Germinal center (tissue), 1 donor: ENCODE measurements at places on chromosomes 12 and 14.

- no peak for DNase-seq
These were observed 21.7 kb upstream of the RFC5 start for GRCh38 chr12:117994551-117995438.

DNA sequence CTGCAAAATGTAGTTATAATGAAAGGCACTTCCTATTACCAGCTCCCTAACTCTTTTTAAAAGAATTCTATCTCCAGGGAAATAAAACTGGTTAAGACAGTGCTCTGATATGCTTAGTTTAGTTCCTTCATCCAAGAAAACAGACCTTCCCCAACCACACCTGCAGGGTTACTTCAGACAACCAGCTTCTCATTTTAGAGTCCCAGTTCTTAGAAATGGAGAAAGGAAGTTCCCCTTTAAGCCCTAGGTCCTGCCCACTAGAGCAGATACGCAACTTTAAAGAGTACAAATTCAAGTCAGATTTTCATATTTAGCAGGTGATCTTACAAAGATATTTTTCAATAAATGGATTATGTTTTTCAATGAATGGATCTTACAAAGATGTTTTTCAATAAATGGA, 4.4 kb upstream of the WSB2 start:
- no peak for DNase-seq

DNA sequence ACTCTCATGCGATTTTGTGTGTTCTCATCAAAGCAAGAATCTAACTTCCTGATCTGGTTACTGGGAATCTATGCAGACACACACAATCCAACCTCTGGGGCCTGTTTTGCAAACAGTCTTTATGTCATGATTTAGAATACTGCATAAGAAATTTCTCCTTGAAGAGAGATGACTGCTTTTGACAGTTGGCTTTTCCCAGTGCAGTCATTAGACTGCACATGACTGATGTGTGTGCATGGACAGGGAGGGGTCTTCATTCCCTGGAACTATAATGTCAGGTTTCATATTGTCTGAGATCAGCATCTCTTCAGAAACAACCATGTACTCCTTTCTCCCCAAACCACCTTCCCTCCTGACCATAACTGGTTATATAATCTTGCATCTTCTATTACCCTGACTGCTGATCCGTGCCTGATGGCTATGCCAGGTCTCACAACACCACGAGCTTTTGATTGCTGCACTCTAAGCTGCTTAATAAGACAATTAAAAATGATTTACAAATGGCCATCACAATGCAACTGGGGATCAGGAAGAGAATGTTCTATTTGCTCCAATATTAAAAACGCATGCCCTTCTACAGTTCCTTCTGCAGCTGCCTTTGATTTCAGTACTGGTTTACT, 995.4 kb downstream of the NRXN3 start:
- DNase-seq = no peak

- DNase-seq = peak; percentile 44
These were observed 5.4 kb upstream of the CCDC177 start for GRCh38 chr14:69580009-69580577.

GRCh38 chr12:111057701-111058425, 137.5 kb upstream of the MYL2 start:
- no peak for DNase-seq

GRCh38 chr12:42868291-42868690, 278.7 kb upstream of the PRICKLE1 start:
- DNase-seq = no peak

- DNase-seq = no peak
These were observed 27.8 kb downstream of the TOGARAM1 start for GRCh38 chr14:44989497-44990440.

- no peak for DNase-seq
These were observed 47.3 kb downstream of the KDM2B start for GRCh38 chr12:121533394-121534090.
